ENCODE measurements at places on chromosomes 7 and 10. TPM values are rescaled to one million over a fixed set of nuclear protein-coding genes. Genes with fewer than 3 reads are reported as not detected.

ARMS2 gene
- 0.27 TPM for total RNA-seq

MYO1G gene
- 0.77 TPM for total RNA-seq

ZP3 gene
- total RNA-seq = not detected

ZNF365 gene
- 0.60 TPM for total RNA-seq

GDF2 gene
- total RNA-seq = not detected

DNA sequence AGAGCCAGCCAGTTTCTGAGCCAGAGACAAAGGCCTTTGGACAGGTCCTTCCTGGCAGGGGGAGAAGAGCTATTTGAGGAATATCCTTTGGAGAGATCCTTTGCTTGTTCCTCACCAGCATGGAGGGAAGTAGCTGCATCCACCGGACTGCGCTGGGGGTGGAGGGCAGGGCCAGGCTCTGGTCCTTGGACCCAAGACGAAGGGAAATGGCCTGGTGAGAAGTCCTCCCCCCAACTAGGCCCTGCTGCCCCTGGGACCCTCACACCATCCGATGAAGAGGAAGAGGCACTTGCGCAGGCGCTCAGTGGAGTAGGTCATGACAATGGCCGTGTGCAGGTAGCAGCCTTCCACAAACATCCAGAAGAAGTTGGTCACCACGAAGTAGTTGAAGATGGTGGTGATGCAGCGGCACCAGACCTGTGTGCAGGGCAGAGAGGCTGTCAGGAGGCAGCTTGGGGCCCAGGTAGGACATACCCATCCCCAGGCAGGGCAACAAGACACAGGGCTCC, 19.8 kb downstream of the CRHR2 start:
- H3K4me3 ChIP-seq = no peak overlapping the region
- no peak overlapping the region for H3K27ac ChIP-seq
- no peaks in the 10 kb centered on the region for H3K4me1 ChIP-seq
- no peak for DNase-seq
- no peaks in the 10 kb centered on the region for H3K36me3 ChIP-seq

DNA sequence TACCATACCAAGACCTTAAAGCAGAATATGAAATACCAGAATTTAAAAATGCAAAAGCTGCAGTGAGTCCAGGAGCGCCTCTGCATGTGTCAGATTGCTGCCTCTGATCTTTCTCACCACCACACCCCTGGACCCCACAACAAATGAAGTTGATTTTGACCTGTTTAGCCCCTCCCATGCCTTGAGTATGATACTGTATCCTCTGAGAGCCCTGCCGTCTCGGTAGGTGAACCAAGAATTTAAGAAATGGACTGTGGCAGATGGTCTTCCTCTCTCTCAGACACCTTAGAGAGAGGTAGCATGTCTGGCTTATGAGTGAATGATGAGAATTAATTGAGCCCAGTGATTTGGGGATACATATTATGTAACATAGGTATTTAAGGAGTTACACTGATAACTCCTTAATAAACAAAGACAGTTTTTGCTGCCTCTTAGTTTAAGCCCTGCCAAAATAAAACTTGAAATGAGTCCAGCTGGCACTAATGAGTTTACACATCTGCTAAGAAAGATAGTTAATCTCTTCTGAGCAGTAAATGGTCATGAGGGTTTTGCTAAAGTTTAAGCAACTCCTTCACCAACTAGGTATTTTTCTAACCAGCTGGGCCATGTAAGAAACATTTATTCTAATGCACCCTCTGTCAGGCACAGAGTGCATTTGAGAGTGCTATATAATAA, 4.5 kb upstream of the TFPI2 start:
- H3K36me3 ChIP-seq = no peaks in the 10 kb centered on the region
- DNase-seq = no peak
- H3K27me3 ChIP-seq = peaks cover 18% of the 10 kb centered on the region
- peaks cover 27% of the 10 kb centered on the region for H3K4me1 ChIP-seq
- H3K27ac ChIP-seq = peak overlapping the region; percentile 11

DNA sequence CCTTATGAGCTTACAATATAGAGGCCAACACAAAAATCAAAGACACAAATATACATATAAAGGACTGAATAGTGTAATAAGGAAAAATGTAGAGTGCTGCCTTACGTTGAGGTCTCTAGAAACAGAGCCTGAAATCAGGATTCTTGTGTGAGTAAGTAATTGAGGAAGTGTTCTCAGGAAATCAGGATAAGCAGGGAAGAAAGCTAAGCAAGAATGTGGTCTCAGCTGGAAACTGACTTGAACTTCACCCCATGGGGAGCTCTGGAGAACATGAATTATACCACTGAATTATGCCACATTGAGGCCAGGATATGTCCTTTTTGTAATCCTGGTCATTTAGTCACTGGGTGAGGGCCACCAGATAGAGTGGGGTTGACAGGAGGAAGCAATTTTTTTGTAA, 191.9 kb downstream of the ETV1 start:
- H3K36me3 ChIP-seq = no peaks in the 10 kb centered on the region
- no peaks in the 10 kb centered on the region for H3K4me1 ChIP-seq
- no peak overlapping the region for H3K27ac ChIP-seq
- H3K27me3 ChIP-seq = no peaks in the 10 kb centered on the region
- no peak for DNase-seq

- peaks cover 15% of the 10 kb centered on the region for H3K4me1 ChIP-seq
- peaks cover 8% of the 10 kb centered on the region for H3K36me3 ChIP-seq
- no peak overlapping the region for H3K27ac ChIP-seq
Measured at GRCh38 chr7:32670110-32671025, 175.1 kb downstream of the AVL9 start.

- no peaks in the 10 kb centered on the region for H3K27me3 ChIP-seq
- peak; percentile 24 for DNase-seq
- peaks cover 12% of the 10 kb centered on the region for H3K36me3 ChIP-seq
- H3K4me3 ChIP-seq = peak overlapping the region; percentile 88
- peaks cover 21% of the 10 kb centered on the region for H3K4me1 ChIP-seq
- peak overlapping the region; percentile 85 for H3K27ac ChIP-seq
Measured at GRCh38 chr10:97640868-97641811, 669 bp downstream of the PI4K2A start.

- no peak overlapping the region for H3K4me3 ChIP-seq
- H3K36me3 ChIP-seq = no peaks in the 10 kb centered on the region
- peaks cover 8% of the 10 kb centered on the region for H3K27me3 ChIP-seq
- H3K4me1 ChIP-seq = no peaks in the 10 kb centered on the region
- DNase-seq = no peak
Measured at GRCh38 chr10:52741851-52742250, 30.7 kb downstream of the MBL2 start.

DNA sequence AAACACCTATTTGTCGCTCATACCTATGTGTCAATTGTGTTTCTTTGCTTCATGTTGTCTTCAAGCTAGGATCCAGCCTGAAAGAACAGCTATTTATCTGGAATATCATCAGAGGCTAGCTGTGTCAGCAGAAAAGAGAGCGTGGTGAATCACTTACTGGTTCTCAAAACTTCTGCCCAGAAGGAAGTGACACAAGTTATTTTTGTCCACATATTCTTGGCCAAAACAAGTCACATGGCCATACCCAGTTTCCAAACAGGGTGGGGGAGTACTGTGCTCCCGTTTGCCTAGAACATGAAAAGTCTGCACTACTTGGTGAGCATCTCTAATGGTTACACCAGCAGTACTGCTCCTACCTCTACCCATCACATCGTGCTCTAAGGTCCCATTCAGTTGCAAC, 160.9 kb upstream of the CSTF2T start:
- peaks cover 20% of the 10 kb centered on the region for H3K4me1 ChIP-seq
- H3K36me3 ChIP-seq = no peaks in the 10 kb centered on the region
- DNase-seq = no peak
- no peaks in the 10 kb centered on the region for H3K27me3 ChIP-seq
- no peak overlapping the region for H3K4me3 ChIP-seq

- H3K36me3 ChIP-seq = no peaks in the 10 kb centered on the region
- no peak overlapping the region for H3K27ac ChIP-seq
- H3K4me3 ChIP-seq = no peak overlapping the region
- DNase-seq = no peak
- peaks cover 7% of the 10 kb centered on the region for H3K27me3 ChIP-seq
Measured at GRCh38 chr10:77756319-77757232, 119.0 kb upstream of the KCNMA1 start.

DNA sequence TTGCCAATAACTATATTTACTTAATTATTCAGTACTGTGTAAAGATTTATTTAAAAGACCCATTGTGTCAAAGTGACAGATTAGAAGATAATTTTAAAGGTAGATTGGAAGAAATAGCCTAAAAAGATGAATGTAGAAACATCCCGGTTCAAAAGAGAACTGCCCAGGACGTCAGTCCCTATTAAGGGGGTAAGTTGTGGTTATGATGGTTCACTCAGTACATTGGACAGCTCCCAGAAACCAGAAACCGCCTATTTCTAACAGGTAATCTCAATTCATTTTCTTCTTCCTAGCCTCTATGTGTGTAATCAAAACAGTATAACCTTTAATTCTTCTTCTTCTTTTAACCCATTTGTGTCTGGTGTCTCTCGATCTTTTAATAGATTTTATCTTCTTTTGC, 1.5 kb upstream of the FERD3L start:
- no peak overlapping the region for H3K27ac ChIP-seq
- H3K27me3 ChIP-seq = peaks cover 76% of the 10 kb centered on the region
- peaks cover 15% of the 10 kb centered on the region for H3K4me1 ChIP-seq

GRCh38 chr7:65265933-65266519, 107.6 kb upstream of the ZNF92 start:
- DNase-seq = no peak
- H3K36me3 ChIP-seq = no peaks in the 10 kb centered on the region

DNA sequence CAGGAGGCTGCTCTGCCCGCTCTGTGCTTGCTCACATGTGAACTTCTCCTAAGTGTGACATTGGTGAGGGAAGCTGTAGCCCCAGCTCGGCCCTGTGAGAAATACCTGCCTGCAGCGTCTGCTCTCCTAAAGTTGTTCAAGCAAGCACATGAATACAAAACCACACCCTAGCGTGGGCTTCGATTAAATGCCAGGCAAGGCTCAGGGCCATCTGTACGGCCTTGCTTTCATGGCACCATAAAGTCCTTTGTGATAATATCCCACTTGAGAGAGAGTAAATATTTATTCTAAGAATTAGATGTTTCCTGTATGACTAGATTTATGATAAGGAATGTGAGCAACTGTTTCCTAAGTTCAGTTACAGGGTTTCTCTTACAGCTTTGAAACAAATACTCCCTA, 262.8 kb upstream of the KLF14 start:
- no peak overlapping the region for H3K4me3 ChIP-seq
- no peak for DNase-seq
- peaks cover 8% of the 10 kb centered on the region for H3K36me3 ChIP-seq
- H3K27ac ChIP-seq = peak overlapping the region; percentile 85
- H3K4me1 ChIP-seq = peaks cover 94% of the 10 kb centered on the region

GRCh38 chr10:15222511-15222910, 54.0 kb upstream of the NMT2 start:
- H3K4me3 ChIP-seq = no peak overlapping the region
- DNase-seq = no peak
- no peaks in the 10 kb centered on the region for H3K27me3 ChIP-seq
- H3K27ac ChIP-seq = no peak overlapping the region

- peaks cover 55% of the 10 kb centered on the region for H3K4me1 ChIP-seq
- DNase-seq = no peak
- H3K27me3 ChIP-seq = no peaks in the 10 kb centered on the region
- H3K27ac ChIP-seq = peak overlapping the region; percentile 82
- no peak overlapping the region for H3K4me3 ChIP-seq
Measured at GRCh38 chr7:55134786-55135185, 116.0 kb downstream of the EGFR start.

Measured in left ventricle myocardium inferior (tissue), 1 donor.